HCT116 (cell line): ENCODE measurements at places on chromosomes 11 and 22. TPM values are rescaled to one million over a fixed set of nuclear protein-coding genes. Genes with fewer than 3 reads are reported as not detected.

Gene TREH
- total RNA-seq = 0.15 TPM

Gene NXPE1
- not detected for total RNA-seq

GRCh38 chr11:128244871-128245270 lies 342.5 kb downstream of the ETS1 start:
- no peak for DNase-seq

GRCh38 chr11:1089738-1090599 lies 15.3 kb downstream of the MUC2 start:
- DNase-seq = no peak

DNA sequence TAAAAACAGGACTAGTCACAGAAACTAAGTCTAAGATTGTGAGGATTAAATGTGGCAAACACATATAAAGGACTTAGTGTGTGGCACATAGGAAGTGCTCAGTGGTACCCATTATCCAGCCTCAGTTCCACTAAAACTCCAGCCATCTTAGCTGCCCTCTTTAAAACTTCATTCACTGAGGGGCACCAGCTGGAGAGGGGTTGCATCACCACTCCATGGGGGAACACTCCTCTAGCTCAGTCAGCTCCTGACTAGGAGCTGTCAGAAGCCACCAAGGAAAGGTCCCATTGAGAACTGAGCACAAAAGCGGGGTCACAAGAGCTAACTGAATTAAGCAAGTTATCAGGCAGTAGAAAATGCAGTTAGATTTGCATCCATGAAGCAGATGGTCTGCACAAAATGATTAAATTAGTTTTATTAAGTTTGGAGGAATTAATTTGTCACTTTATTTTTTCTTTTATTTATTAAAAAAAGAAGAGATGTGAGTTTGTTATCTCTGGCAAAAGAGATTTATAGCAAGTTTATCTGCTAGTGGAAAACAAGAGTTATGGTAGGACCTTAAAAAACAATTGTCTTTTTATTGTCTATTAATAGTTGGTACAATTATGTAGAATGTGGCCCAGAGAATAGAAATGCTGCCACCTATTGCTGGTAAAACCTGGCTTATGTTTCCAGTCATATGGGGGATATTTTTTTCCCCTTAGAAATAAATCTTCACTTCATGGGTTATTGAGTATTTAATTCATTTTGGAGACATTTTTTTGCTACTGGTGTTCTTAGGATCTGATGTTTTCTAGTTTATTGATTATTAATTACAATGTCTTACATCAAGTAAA lies 95.7 kb downstream of the NAV2 start:
- no peak for DNase-seq

- no peak for DNase-seq
Measured at GRCh38 chr22:43737150-43737828, 74.8 kb downstream of the EFCAB6 start.

GRCh38 chr11:58395581-58395980 lies 11.1 kb downstream of the OR5B3 start:
- no peak for DNase-seq

GRCh38 chr11:126307706-126308105 lies 3.8 kb downstream of the DCPS start:
- no peak for DNase-seq
